Activated naive CD8-positive, alpha-beta T cell treated with anti-CD3 and anti-CD28 coated beads, Interleukin-2, amount 10 ng/mL, durations not matched to agents 7 days and 5 days (primary cell): ENCODE measurements at places on chromosomes 7 and 10. TPM values are rescaled to one million over a fixed set of nuclear protein-coding genes. Genes with fewer than 3 reads are reported as not detected.

- no peak for DNase-seq
Observed at GRCh38 chr7:122301858-122302760, 2.4 kb downstream of the FEZF1 start.

DNA sequence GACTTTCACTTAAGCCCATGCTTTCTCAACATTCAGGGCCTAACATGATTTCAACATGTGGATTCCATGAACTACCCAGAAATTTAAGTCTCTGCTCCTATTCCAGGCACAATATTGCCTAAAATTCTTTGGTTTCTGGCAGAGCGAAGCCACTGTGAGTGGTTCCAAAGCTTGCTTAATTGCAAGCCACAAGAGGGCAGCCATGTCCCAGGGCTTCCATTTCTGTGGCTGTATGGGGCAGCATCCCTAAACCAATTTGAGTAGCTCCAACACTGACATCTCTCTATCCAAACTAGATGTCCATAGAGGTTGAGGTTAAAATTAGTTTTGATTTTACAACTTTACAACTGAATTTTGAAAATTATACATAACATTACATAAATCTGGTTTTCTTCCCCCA is 56.3 kb upstream of the MDFIC start:
- peak; percentile 44 for DNase-seq

- DNase-seq, result no peak
Observed at GRCh38 chr10:127774766-127775559, 38.0 kb downstream of the FOXI2 start.

- no peak for DNase-seq
Observed at GRCh38 chr7:55730197-55730596, 132.4 kb downstream of the SEPTIN14 start.

DNA sequence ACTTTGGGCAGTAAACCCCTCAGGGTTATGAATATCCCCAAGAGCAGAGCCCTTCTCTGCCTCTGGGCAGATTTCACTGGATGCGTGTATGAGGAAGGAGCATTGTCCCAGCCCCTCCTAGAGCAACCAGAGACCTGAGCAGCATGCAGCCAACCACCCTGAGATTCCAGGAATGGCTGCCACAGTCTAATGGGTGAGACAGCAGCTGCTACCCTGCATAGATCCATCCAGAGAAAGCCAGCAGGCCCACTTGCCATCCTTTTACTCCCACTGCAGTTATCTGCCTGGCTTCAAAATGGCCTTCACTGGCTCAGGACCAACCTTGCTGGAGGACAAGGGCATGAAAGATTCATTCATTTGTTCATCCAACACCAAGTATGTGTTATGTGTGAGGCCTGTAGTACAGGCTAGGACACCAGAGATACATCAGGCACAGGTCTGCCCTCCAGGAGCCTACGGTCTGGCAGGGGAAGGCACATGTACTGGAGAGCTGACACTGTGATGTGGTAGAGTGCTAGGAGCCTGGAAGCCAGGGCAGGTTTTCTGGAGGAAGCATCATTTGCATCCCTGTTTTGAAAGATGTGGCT is 26.2 kb upstream of the C10orf105 start:
- DNase-seq, result no peak

GRCh38 chr7:39085590-39086049 is 107.9 kb downstream of the POU6F2 start:
- DNase-seq, result no peak

GRCh38 chr10:18437486-18437885 is 213.9 kb downstream of the NSUN6 start:
- DNase-seq, result no peak

- no peak for DNase-seq
Observed at GRCh38 chr10:116669080-116669479, 48.3 kb downstream of the PNLIPRP2 start.

PNLIPRP3 gene
- not detected for total RNA-seq

SEC23IP gene
- 64.2 TPM for total RNA-seq
